Urinary bladder (tissue), 4 donors: ENCODE measurements at places on chromosomes 1 and 21. TPM values are rescaled to one million over a fixed set of nuclear protein-coding genes. Genes with fewer than 3 reads are reported as not detected.
A peak's percentile ranks its signal among the peaks of the same experiment; 100 is the strongest.

DNA sequence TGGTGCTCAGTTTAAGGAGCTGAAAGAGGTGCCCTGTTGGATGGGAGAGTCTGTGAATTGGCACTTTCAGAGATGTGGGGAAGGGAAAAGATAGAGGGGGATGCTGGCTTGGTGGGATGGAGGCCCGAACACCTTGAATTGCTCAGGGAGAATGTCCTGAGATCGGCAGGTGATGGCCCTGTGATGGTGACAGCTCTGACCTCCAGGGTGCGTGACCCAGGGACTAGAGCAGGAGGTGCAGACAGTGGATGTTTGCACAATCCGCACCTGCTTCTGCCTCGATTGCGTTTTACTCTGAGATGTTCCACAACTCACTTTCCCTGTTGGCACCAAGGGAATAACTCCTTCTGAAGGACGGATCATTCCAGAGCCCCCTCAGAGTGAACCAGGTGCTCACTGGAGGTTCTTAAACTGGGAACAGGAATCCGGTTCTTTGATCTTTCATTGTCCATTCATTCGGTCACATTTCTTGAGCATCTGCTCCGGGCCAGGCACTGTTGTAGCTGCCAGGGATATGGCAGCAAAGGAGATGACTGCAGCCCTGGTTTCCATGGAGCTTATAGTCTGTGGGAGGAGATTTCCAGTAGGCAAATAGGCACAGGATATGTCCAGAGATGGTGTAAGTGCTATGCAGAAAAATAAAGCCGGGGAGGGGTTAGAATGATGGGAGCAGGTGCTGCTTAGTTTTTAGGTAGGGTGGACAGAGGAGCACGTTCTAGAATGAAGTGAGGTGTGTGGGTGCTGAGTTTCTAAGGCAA lies 226.6 kb upstream of the TMEM51 start:
- DNase-seq: no peak

- no peak for DNase-seq
Observed at GRCh38 chr1:229105109-229105508, 165.8 kb upstream of the RAB4A start.

- no peak for DNase-seq
Observed at GRCh38 chr1:204319462-204319861, 40.3 kb downstream of the PLEKHA6 start.

DNA sequence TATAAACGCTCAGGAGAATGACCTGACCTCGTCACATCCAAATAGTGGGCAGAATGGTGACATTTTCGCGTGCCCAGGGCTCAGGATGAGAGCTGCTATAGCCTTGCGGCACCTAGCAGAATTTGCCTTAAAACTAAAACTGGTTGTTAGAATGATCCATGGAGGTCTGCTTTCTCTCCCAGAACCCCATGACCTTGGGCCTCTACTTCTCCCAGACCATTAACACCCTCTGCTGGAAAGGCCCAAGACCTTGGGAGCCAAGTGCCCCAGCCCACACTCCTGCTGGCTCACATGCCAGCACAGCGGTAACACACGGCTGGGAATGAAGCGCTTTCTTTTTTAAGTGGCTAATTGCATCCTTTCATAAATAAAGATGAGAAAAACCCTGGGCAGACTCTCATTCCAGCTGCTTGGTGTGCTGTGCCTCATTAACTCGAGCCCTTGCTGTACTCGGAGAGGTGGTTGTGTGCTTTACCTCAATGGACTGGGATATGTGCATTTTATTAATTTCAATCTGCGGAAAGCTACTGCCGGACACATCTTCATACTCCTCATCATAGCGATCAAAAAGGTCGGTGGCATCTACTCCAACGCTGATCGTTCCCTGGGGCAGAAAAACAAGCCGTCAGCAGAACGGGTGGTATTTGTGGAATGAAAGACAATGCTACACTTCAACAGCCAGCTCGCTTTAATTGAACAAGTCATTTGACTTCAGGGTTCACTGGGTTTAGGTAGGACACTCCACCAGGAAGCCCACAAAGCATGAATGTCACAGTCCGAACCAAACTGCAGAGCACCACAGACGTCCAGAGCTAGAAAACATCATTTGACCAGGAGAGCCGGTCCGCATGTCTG lies 29.0 kb downstream of the THAP3 start:
- no peak for DNase-seq

GRCh38 chr1:207978441-207978840 lies 67.5 kb upstream of the CD34 start:
- no peak for DNase-seq

DNA sequence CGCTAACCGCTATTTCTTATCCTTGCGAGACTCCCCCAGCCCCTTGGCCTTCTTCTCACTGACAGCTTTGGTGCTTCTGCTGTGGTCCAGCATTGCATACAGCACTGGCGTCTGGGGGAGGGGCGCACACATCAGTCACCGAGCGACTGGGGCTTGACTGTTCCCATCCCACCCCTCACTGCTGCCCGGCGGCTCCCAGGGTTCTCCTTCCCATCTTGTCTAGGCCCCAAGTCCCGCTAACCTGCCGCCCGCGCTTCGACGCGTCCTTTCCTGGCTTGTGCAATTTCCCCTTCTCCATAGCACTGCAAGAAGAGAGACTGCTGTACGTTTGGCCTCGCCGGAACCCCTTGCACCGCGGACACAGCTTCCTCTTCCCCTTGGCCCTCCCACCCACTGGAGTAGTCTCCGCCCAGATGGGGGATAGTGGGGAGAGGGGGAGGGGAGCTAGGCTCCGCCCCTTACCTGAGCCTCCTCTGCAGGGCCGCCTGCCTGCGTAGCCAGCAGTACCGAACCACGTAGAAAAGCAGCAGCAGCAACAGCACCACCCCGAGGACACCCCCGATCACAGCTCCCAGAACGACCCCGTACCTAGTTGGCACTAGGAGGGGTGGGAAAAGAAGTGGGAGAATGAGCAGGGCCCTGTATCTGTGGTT lies 3.8 kb downstream of the MPZ start:
- peak; percentile 52 for DNase-seq

DNA sequence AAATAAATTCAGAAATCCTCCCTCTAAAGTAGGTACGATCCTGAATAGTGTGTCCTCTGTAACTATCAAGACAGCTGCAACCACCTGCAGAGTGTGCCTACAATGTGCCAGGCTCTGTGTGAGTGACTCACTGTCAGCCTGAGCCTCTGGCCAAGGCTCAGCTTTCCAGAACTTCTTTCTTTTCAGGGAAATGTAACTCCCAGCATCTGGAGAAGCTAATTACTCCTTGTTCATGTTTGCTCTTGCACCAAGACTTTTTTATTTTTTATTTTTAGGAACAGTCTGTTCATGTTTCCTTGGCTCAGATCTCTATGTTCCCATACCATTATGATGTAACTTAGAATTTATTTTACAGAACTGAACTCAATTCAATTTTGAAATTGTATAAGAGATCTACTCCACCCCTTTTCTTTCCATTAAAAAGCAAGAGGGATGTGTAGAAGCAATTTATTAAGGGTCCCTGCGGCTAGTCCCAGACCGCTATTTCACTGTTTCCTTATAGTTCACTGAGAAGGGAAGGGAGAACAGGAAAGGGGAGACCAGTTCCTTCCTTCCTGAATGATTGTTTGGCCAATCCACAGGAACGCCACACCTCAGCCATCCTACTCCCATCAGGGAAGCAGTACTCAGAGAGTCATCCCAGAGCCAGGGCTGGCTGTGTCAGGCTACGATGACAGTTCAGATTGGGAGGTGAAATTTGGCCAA lies 112.4 kb upstream of the ZNF648 start:
- DNase-seq: no peak

DNA sequence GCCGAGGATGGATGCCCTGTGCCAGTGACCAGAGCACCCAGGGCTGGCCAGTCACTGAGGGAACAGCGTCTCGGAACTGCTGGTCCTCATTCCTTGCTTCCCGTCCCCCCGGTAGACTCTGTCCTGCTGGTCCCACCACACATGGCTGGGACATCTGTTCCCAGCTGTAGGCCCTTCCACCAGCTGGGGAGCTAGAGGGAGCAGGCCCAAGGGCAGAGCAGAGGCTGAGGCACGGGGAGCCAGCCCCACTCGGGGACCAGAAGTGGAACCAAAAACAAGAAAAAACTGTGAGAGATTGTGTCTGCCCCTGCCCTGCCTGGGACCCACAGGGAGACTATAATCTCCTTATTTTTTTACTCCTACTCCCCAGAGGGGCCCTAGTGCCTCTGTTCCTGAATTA lies 23.8 kb downstream of the ATP8B2 start:
- no peak for DNase-seq

GRCh38 chr1:44302541-44302940 lies 52.5 kb downstream of the ERI3 start:
- DNase-seq: no peak

DNA sequence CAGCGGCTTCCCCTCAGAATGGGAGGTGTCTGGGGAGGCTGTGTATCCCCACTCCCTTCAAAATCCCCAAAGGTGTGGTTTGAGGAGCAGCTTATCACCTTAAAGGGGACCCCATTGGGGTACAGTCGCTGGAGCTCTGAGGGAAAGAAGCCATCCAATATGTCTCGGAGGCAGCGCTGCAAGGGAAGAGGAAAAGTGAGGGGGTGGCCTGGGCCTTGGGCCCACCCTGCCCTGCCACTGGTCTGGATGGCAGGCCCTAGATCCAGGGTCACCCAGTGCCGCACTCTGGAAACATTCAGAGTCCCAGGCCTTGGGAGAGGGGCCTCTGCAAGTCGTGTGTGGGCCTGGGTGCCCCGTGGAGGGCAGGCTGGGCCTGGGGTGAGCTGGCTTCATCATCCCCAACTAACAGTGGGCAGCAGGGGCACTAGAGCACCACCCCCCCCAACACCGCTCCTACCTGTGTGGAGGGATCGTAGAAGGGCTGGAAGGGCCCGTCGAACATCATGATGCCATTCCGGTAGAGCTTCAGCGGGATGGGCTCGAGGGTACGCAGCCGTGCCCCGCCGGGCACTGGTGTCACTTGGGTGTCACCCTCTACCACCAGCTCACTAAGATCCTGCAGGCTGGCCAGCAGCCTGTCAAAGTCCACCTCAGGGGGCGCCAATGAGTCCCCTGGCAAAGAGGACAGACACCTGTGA lies 5.6 kb downstream of the SH3BGRL3 start:
- DNase-seq: no peak

- no peak for DNase-seq
Observed at GRCh38 chr1:22850681-22851080, 122.0 kb downstream of the LACTBL1 start.

GRCh38 chr1:160115545-160116282 lies at the start of gene ATP1A2:
Gene ATP1A2, plus strand, starts transcription at chr1:160115759. Its CDS starts 103 bp downstream, at chr1:160115862.
- no peak for DNase-seq

MAP10 gene
- 2.4 TPM for polyA plus RNA-seq

BTG3 gene
- polyA plus RNA-seq: 27.4 TPM

DVL1 gene
- 69.0 TPM for polyA plus RNA-seq

S100A9 gene
- 471 TPM for polyA plus RNA-seq

BRDT gene
- polyA plus RNA-seq: not detected

LCE1B gene
- not detected for polyA plus RNA-seq

PGLYRP3 gene
- not detected for polyA plus RNA-seq

EDARADD gene
- polyA plus RNA-seq: 2.8 TPM

SERPINC1 gene
- polyA plus RNA-seq: 1.4 TPM
